NCI-H226 (cell line): ENCODE measurements at places on chromosomes 5 and 9.

DNA sequence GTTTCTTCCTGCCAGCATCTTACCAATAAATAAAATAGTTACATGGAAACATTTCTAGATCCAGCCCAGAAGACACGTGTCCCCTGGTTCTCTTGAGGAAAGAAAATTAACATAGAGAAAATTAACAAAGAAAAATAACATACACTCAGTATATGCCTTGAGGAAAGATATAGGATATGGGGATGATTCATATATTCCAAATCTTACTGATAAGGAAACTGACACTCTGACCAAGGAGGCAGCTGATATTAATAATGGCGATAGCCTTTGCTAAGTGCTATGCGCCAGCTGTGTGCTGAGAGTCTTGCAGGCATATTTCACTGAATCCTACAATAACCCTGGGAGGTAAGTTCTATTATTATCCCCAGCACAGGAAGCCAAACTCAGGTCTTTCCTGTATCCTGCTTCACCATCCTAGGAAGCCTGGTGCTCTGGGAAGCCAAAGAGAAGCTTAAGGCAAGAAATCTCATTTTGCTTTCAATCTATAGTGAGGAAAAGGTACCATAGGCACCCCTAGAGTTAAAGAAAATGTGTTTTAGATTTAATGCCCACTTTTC lies 302.7 kb upstream of the NREP start:
- DNase-seq = no peak

GRCh38 chr9:69157751-69158466 lies 16.2 kb upstream of the TJP2 start:
- DNase-seq = peak; percentile 59

- DNase-seq = no peak
These were observed 57.9 kb upstream of the BNC2 start for GRCh38 chr9:16928179-16928945.

- no peak for DNase-seq
These were observed 1830.1 kb upstream of the NUDT12 start for GRCh38 chr5:105392710-105393149.

- no peak for DNase-seq
These were observed 901.3 kb upstream of the SEMA6A start for GRCh38 chr5:117475919-117476318.

DNA sequence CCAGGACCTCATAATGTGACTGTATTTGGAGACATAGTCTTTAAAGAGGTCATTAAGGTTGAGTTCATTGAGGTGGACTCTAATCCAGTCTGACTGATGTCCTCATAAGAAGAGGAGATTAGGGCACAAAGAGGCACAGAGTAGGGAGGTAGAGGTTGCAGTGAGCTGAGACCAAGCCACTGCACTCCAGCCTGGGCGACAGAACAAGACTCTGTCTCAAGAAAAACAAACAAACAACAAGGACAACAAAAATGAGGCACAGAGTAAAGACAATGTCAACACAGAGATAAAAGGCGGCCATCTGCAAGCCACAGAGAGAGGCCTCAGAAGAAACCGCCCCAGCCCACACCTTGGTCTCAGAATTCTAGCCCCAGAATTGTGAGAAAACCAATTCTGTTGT lies 17.0 kb upstream of the TDRD7 start:
- DNase-seq = no peak

DNA sequence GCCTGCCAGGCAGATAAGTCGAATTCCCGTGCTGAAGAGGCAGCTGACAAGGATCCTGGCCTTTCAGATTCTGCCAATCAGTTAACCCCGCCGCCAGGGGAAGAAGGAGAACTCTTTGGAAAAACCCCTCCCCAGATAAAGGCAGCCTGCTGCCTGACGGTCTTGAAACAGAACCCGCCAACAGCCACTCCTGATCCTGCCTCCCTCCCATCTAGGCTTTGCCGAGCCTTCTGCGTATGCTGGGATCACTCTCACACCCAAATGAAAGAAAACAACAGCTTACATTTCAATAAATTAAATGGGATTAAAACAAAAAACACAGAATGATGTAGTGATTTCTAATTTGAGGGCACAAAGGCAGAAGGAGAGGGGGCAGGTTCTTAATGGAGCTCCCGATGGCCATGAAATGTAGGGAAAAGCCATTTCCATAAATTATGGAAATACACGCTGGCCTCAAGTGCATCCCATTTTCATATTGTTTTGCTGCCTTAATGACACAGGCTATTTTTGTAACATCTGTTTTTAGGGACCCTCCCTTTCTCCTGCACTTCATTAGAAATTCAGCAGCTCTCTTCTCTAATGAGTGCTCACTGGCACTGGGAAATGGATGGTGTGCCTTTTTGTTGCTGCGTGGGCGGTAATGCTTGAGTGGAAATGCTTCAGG lies 319.1 kb downstream of the MED10 start:
- DNase-seq = no peak
